GM12892 (cell line): ENCODE measurements at places on chromosomes 1 and 21.

DNA sequence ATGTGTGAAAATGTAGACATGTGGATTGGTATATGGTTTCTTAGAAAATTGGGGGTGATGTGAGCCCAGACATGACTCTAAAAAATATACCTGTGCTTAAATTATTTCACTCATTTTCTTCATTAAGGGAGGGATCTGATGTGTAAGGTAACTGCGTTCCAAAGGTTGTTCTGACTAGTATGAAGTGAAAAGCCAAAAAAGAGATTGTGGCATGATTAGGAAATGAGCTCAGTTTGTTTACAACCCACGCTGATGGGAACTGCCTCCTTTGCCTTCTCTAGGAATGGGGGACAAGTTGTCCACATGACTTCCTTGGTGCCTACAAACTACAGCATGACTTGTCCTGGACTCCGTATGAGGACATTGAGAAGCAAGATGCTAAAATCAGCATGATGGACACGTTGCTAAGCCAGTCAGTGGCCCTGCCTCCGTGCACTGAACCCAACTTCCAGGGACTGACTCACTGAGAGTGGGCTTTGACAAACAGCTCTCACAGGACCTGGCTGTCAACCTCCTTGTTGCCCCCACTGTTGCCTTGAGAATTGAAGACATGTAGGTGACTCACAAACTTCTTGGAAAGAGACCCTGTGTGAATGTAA is 8.0 kb downstream of the C1orf50 start:
- DNase-seq = no peak

- no peak for DNase-seq
These were observed 1.1 kb upstream of the EDN2 start for GRCh38 chr1:41485605-41486004.

DNA sequence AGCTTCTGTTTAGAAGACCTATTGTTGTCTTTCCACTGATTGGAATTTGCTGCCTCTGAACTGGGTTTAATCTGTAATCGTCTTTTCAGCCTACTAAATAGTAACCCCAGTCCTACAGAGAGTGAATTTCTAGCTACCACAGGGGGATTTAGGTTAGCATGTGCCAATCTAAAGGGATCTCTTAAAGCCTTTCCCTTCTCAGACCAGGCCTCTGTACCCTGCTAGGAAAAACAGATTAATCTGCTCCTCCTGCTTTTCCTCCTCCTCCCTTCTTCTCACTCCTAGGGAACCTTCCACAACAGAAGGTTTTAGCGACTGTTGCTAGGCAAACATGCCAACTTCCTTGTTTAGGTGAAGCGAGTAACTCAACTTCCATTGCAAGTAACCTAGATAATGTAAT is 1.3 kb upstream of the RC3H1 start:
- no peak for DNase-seq

DNA sequence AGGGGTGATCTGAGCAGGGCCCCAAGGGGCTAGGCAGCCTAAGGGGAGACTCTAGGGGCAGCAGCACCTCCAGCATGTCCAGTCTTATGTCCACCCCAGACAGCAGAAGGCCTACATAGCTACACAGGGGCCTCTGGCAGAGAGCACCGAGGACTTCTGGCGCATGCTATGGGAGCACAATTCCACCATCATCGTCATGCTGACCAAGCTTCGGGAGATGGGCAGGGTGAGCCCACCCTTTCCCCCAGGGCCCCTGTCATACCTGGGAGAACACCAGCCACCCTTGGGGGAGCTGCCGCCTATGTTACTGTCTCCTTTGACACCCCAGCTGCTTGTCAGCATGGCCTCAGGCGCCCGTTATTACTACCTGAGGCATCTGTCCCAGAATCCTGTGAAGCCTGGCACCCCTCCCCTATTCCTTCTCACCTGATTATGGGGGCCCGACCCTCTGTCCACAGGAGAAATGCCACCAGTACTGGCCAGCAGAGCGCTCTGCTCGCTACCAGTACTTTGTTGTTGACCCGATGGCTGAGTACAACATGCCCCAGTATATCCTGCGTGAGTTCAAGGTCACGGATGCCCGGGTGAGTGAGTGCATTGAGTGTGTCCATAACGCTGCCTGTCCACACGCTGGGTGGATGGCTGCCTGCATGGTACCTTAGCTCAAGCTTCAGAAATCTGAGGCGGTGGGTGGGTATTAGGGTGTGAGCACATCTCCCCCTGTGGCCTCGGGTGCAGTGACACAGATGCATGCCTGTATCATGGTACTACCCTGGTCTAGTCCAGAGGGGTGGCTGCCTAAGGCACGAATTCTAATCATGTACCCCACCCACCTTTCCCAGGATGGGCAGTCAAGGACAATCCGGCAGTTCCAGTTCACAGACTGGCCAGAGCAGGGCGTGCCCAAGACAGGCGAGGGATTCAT is 29.7 kb upstream of the KDM4A start:
- DNase-seq = no peak

- no peak for DNase-seq
These were observed 15.7 kb upstream of the IPP start for GRCh38 chr1:45765999-45766792.

GRCh38 chr1:41983451-41983850 is 64.7 kb upstream of the HIVEP3 start:
- no peak for DNase-seq

DNA sequence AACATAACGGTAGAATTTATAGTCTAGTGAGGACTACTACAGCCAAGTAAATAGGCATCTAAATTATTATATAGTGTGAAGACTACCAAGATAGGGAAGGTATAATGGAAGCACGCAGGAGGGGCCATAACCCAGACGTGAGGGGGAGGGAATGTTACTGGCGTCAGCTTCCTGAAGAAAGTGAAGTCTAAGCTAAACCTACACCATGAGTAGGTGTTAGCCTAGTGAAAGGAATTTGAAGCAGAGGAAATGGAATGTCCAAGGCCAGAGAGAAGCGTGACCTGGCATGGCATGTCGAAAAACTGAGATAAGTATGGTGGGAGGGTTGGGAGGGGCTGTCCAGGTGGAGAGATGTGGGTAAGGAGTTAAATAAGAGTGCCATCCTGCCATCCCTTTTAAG is 140.5 kb downstream of the SLC44A5 start:
- no peak for DNase-seq

- no peak for DNase-seq
These were observed 7.1 kb downstream of the KLF18 start for GRCh38 chr1:44134071-44134920.

GRCh38 chr1:15668089-15668754 is 15.9 kb upstream of the PLEKHM2 start:
- DNase-seq = no peak

GRCh38 chr1:79496129-79496528 is 489.6 kb upstream of the ADGRL4 start:
- no peak for DNase-seq

DNA sequence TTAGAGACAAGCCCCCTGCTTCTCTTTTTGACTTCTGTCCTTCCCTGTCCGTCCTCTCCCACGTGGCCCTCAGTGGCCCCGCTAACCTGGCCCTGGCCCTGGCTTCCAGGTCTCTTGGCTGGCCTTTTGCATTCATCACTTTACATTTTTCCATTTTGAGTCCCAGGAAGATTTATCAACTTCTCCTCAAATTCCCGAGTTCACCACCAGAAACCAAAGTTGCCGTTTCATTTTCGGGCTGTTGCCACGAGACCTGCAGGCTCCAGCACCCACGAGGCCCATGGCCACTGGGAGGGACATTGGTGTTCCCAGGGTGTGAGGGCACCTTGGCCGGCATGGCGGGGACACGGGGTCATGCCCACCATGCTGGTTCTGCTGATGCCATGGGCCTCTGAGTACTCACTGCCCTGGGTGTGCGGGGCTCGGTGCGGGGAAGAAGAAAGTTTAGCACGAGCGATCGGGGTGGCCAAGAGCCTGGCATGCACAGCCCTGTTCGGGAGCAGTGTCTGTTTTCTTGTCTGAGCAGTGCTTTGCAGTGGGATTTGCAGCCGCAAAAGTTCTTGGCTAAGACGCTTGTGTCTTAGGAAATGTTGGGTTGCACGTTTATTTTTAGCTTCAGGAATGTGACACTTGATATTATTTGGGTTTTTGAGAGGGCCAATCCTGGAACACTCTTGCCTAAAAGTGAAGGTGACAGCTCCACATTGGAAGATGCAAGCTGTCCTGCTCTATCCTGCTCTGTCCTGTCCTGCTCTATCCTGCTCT is 40.4 kb upstream of the ADARB1 start:
- DNase-seq = no peak

GRCh38 chr1:72235062-72235461 is 47.3 kb downstream of the NEGR1 start:
- no peak for DNase-seq

GRCh38 chr1:51627672-51628071 is 10.8 kb downstream of the OSBPL9 start:
- DNase-seq = no peak

DNA sequence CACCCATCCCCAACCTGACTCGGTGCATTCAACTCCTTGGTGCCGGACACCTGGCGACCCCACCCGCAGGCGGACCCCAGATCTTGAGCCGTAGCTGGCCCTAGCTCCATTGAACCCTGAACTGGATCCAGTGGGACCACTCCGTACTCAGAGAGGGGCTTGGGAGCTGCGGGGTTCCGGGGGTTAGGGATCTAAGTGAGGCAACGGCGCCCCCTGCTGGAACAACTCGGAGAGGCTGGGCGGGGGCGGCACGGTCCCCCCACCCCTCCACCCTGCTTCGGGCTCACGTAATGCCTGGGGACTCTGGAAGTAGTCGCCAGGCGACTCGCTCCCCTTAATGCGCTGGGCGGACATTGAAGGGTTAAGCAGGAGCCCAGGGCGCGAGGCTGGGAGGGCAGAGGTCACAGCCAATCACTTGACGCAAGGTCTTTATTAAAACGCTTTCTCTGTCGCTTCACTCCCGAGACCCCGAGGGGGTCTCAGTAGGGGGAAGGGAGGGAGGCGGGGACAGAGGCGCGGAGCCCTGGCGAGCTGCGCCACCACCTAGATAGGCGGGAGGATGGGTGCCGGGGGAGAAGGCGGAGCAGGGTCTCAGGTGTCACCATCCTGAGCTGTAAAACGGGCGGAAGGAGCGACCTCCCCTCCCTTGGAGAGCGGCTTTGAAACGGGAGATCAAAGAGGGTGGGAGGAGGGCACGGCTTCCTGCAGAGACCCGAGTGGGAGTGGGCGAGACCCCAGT is 704 bp upstream of the CRABP2 start:
- DNase-seq = peak; percentile 77

DNA sequence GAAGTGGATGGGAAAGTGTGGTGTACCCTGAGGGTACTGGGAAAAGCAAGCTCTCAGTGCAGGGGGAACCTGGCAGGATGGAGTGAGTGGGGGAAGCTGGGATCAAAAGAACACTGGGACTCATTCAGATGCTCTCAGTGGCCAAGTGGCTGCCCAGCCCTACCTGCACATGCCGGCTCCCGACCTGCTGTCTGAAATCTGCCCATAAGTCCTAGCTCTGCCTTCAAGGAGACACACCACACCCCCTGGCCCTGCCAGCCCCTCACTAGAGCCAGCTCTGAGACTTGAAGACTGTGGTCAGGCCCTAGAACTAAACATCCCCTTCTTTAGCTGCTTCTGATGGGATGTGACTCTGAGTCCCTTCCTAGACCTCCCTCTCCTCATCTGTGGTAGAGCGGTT is 2.2 kb downstream of the TMEM54 start:
- no peak for DNase-seq

DNA sequence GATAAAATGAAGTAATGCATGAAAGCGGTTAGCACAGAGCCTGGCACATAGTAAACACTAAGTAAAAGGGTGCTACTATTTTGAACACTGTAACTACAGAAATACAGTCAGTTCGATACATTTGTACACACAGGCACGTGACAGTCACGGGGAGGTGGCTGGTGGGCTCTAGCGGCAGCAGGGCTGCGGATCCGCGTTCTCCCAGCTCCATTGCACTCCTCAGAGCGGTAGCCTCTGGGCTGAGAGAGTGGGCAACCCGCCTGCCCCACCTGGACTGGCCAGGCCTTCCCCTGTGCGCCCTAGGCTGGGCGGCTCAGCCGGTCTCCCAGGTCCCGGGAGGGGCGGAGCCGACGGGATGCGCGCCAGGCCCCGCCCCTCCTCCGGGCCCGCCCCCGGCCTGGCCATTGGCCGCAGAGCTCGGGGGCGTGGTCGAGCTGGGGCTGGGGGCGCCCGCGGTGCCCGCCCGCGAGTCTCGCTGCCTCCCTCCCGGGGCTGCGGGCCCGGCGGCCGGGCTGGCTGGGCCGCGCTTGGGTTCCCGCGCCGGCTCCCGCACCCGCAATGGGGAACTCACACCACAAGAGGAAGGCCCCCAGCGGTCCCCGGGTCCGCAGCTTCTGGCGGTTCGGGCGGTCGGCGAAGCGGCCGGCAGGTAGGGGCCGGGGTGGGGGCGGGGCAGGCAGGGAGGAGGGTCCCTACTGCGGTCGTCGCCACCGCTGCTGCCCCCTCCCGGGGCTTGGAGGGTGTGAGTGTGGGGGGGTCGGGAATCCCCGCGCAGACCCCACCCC is 51.2 kb upstream of the SYNC start:
- peak; percentile 94 for DNase-seq
